ENCODE measurements at places on chromosomes 13 and 19.

GRCh38 chr13:38012096-38012495, 142.5 kb upstream of the TRPC4 start:
- DNase-seq, result no peak

DNA sequence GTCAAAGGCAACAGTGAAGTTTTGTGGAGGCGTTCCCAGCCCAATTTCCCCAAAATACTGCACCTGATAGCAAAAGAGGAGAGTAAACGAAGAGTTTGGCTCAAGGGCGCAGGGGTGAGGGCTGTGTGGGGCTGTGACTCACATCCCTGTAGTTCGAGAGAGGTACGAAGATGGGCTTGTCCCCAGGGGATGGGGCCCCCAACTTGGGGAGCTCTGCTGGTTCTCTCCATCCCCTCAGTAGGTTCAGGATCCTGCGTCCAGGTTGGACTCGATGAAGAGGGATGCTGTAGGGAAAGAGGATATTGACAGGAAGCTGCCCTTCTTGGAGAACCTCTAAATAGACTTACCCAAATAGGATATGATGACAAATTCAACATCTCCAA, 3.4 kb downstream of the NAPSA start:
- DNase-seq, result no peak

DNA sequence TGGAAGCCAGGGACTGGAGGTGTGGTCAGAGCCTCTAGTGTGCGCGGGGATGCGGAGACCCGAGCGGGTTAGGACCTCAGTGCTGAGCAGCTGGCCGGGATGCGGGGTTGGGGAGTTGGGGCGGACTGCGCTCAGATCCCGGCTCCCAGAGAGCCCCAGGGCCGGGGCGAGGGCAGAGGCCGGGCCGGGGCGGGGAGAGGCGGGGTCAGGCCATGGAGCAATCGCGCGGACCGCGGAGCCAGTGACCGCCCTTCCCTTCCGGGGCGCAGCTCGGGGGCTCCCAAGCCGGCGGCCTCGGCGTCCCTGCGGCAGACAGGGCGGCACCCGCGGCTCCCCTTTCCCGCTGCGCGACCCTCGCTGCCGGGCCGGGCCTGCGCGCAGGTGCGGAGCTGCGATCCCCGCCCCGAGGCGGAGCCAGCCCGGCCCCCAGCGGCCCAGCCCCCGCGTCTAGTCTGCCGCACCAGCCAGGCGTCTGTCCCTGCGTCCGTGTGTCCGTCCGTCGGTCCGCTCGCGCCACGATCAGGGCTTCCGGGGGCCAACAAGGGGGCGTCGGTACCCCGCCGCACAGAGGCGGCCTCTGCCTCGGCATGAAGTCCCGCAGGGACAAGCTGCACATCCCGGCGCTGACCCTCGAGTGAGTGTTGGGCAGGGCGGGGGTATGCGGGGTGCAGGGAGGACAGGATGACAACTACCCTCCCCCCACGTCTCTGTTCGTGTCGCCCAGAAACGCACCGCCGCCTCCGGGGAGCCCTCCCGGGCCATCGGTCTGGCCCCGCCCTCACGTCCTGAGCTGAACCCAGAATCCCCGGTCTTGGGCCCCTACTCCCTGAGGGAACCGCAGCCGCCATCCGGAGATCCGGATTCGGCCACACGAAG, 12.4 kb downstream of the MAST3 start:
- DNase-seq, result peak; percentile 7

GRCh38 chr19:40605216-40605971, 4.2 kb downstream of the LTBP4 start:
- DNase-seq, result peak; percentile 94

DNA sequence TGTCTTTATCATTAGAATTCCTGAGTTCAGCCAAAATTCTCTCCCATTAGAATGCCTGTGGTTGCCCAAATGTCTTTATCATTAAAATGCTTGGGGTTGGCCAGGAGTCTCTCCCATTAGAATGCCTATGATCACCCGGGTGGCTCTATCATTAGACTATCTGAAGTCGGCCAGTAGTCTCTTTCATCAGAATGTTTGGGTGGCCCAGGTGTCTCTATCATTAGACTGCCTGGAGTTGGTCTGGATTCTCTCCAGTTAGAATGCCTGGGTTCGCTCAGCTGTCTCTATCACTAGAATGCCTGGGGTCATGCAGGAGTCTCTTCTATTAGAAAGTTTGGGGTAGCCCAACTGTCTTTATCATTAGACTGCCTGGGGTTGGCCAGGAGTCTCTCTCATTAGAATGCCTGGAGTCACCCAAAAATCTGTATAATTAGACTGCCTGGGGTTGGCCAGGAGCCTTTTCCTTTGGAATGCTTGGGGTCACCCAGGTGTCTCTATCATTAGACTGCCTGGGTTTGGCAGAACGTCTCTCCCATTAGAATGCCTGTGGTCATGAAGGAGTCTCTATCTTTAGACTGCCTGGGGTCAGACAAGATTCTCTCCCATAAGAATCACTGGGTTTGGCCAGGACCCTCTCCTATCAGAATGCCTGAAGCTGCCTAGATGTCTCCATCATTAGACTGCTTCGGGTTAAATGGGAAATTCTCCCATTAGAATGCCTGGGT, 1478.3 kb downstream of the UQCRFS1 start:
- no peak for DNase-seq

DNA sequence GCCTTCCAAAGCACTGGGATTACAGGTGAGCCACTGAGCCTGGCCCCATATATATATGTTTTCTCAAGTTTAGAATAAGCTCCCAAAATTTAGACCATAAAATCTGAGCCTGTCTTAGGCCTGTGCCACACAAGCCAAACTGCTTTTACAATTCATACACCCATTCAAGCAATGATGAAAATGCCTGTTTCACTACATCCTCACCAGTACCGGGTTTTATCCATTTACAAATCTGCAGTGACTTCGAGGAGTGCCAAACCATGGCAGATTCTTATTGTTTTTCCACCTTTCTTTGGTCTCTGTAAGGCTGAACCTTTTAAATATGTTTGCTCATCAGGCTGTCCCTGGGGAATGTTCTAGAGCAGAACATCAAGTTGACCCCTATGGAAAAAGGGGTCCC, 9.6 kb upstream of the NFIC start:
- DNase-seq, result no peak

GRCh38 chr19:42295831-42296525, 6.0 kb upstream of the PRR19 start:
- peak; percentile 73 for DNase-seq

GRCh38 chr19:39752390-39752789, 14.6 kb upstream of the CLC start:
- DNase-seq, result no peak

GRCh38 chr19:55673889-55674288, 1.1 kb upstream of the EPN1 start:
- DNase-seq, result no peak

DNA sequence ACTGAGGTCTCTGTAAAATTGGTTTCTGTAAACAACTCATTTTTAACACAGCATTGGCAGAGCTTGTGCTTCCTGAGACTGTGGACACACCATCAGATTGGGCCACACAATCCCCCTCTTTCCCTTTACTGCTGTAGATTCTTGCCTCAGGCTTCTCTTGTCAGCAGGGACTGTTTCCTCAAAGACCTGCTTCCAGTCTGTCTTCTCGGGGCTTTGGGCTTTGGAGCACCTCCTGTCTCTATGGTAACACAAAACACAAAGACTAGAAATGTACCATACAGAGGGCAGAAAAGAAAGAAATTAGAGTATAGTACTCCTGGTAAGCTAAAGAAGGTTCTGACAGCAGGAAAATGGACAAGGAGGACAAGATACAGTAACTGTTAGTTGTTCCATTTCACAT, 484.5 kb downstream of the DIAPH3 start:
- DNase-seq, result no peak

- peak; percentile 94 for DNase-seq
These were observed at the start of gene RNF126 for GRCh38 chr19:662962-663681. TSS of gene RNF126 (minus strand) at chr19:663214. CDS start at chr19:663121, 93 bp downstream.

DNA sequence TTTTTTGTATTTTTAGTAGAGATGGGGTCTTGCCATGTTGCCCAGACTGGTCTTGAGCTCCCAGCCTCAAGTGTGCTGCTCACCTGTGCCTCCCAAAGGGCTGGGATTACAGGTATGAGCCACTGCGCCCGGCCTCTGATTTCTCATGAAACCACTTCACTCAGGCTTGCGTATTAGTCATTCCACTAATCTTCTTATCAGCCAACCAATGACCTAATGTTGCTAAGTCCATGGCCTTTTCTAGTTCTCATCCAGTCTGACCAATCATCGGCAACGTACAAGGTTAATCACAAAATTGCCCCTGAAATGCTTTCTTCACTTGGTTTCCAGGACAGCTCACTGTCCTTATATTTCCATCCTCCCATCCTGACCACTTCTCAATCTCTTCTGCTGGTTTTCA, 605.3 kb upstream of the SLC10A2 start:
- DNase-seq, result no peak
